ENCODE measurements at places on chromosomes 16 and 17.
A peak's percentile ranks its signal among the peaks of the same experiment; 100 is the strongest.

DNA sequence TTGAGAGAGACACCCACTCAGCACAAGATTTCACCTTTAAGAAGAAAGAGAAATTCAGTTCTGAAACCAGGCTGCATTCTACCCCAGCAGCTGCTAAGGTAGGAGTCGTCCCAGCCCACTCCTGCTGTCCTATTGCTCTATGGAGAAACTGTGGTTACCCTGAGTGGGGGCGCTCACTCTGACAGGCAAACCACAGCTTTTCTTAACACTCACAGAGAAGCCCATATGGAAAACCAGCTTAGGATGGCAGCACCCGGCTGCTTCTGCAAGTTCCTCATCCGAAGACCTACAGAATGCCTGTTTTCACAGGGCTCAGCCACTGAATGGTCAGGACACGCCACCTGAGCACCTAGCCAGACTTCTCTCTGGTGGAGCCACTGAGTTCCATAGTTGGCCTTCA lies 7.5 kb downstream of the ATP5PD start:
- no peak for DNase-seq

- DNase-seq, result peak; percentile 56
These were observed 11.4 kb downstream of the DYNC1LI2 start for GRCh38 chr16:66740010-66740409.

DNA sequence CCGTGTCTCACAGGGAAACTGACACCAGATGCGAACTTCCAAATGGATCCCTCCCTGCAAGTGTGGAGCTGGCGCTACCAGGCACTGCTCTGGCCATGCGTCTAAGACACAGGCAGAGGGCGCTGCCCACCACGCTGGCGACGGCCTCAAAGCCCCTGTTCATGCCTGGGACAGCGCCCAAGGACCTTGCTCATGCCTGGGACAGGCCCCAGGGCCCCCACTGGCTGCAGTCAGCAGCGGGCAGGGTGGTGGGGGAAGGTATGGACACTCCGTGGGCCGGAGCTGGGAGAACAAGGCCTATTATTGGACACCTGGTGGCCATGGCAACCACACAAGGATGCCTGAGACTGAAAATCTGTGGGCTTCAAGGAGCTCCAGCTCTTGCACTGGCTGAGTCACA lies 8.8 kb downstream of the ZG16B start:
- peak; percentile 80 for DNase-seq

GRCh38 chr16:2284797-2285576 lies 17.1 kb upstream of the RNPS1 start:
- no peak for DNase-seq

DNA sequence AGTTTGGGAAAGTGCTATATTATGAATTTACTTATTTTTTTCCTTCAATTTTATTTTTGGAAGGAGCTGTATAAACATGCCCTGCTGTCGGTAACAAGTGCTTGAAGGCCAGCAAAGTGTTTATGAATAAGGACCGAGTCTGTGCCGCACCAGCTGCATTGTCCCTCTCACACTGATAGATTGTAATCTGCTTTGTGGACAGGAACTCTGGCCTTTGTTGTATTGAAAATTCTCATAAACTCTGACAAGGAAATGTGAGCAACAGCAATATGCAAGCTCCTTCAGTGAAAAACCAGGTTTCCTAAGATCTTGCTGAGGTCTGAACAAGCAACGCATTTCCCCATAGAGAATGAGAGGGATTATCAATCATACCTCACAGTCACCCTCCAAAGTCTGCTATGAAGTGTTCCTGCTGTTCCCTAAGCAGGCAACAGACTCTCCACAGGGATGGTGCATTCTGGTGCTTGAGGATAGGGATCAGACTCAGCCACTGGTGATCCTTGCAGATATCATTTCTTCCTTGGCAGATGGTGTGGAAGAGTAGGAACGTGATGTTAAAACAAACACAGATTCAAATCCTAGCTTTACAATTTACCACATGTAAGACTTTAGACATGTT lies 109.6 kb downstream of the KCNJ2 start:
- DNase-seq, result no peak

DNA sequence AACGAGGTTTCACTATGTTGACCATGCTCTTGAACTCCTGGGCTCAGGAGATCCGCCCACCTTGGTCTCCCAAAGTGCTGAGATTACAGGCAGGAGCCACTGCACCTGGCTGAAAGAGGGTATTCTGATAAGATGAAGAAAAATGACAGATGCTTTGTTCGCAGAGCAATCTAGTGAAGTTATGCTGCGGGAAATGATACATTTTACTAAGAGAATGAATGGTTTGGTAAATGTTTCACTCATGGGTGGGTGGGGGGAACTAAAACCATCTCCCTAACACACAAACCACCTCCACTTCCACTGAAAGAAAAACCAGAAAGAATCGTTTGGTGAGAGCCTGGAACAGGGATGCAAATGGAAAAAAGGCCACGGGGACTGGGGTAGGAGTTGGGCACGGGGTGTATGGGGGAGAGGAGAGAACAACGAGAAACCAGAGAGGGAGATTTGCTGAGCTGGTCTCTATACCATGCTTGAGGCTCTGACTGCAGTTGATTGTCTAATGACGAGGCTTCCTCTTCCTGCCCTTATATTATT lies 19.0 kb upstream of the XYLT2 start:
- no peak for DNase-seq

DNA sequence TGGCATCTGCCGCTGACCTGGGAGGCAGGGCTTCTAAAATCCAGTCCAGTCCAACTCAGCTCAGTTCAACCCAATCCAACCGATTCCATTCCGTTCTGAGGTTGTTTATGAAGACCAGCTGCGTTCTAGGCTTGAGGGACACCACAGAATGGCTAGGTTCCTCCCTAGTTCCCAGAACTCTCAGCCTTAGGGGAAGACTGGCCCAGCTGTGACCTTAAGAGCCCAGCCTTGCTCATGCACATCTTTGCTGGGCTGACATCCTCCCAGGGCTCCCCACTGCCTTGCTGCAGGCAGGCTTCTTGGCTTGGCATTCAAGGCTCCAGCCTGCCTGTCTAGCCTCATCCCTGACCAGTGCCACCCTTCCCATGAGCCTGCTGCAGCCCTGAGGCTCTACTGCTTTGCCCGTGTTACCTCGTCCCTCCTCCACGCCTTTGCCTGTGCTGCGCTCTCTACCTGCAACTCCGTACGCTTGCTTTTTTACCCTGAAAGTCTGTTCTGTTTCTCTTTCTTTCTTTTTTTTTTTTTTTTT lies 7.9 kb downstream of the SLC12A3 start:
- no peak for DNase-seq

GRCh38 chr16:24002619-24003018 lies 166.8 kb downstream of the PRKCB start:
- DNase-seq, result no peak

DNA sequence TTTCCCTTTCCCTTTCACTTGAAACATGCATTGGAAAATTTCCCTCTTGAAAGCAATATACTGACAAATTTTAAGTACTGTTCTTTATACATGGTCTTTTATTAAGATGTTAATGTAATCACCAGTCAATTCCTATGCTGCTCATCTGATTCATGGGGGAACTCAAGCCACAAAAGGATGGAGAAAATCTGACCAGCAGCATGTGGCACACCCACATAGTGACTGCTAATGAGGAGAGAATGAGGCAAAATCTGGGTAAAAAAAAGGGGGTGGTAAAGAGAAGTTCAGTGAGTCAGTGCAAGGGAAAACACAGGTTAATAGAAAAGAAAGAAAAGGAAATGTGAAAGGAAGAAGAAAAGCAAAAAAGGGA lies 11.3 kb downstream of the RFFL start:
- DNase-seq, result no peak

DNA sequence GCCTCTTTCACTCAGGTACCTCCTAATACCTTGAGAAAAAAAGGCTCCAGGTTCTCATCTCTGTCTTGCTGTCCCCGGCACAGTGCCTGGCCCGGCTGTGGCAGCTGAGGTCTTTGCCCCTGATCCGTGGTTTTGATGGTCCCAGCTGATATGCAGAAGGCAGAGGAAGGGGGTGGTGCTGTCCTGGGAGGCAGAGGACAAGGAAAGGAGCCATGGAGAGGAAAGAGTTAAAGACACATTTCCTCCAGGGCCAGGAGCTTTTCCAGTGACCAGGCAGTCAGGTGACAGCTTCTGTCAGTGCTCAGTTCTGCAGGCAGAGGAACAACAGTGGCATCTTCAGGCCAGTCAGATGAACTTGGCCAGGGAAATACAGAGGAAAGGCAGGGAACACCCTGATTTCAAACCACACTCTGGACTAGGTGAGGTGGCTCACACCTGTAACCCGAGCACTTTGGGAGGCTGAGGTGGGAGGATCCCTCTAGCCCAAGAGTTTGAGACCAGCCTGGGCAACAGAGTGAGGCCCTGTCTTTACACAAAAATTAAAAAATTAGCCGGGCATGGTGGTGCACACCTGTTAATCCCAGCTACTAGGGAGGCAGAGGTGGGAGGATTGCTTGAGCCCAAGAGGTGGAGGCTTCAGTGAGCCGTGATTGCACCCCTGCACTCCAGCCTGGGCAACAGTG lies 3.3 kb upstream of the COG1 start:
- DNase-seq, result no peak

DNA sequence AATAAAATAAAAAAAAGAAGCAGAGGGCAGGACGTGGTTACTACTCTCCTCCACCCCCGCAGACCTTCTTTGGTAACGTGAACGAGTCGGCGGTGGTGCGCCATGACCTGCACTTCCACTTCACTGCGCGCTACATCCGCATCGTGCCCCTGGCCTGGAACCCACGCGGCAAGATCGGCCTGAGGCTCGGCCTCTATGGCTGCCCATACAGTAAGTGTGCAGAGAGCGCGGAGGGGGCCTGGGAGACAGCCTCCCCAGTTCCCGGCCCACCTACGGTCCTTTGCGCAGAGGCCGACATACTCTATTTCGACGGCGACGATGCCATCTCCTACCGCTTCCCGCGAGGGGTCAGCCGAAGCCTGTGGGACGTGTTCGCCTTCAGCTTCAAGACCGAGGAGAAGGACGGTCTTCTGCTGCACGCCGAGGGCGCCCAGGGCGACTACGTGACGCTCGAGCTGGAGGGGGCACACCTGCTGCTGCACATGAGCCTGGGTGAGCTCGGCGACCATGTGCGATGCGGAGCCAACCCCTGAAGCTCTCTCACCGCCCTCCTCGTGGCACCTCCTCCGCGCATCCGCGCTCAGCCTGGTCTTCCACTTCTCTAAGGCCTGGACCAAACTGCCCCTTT lies 2.7 kb downstream of the CNTNAP1 start:
- DNase-seq, result no peak

- DNase-seq, result no peak
These were observed 109.1 kb downstream of the MSI2 start for GRCh38 chr17:57365420-57365819.

All from 8988T (cell line).